SK-N-SH treated with all-trans-retinoic acid at 6 μM for 48 hours (cell line): ENCODE measurements at places on chromosomes 1 and 21.

DNA sequence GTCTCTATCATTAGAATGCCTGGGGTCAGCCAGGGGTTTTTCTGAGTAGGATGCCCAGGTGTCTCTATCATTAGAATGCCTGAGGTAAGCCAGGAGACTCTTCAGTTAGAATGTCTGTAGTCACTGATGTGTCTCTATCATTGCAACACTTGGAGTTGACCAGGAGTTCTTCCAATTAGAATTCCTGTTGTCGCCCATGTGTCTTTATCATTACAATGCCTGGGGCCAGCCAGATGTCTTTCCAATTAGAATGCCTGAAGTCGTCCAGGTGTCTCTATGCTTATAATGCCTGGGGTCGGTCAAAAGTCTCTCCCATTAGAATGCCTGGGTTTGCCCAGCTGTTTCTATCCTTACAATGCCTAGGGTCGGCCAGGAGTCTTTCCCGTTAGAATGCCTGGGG, 55.8 kb downstream of the RNF187 start:
- ATAC-seq = no peak

- no peak for ATAC-seq
These were observed 139.3 kb upstream of the HMCN1 start for GRCh38 chr1:185594786-185595410.

GRCh38 chr1:119736649-119737039, 24.9 kb downstream of the PHGDH start:
- ATAC-seq = no peak

GRCh38 chr1:160880216-160880615, 4.8 kb downstream of the ITLN1 start:
- ATAC-seq = no peak
